ENCODE measurements at places on chromosomes 5 and 9.

DNA sequence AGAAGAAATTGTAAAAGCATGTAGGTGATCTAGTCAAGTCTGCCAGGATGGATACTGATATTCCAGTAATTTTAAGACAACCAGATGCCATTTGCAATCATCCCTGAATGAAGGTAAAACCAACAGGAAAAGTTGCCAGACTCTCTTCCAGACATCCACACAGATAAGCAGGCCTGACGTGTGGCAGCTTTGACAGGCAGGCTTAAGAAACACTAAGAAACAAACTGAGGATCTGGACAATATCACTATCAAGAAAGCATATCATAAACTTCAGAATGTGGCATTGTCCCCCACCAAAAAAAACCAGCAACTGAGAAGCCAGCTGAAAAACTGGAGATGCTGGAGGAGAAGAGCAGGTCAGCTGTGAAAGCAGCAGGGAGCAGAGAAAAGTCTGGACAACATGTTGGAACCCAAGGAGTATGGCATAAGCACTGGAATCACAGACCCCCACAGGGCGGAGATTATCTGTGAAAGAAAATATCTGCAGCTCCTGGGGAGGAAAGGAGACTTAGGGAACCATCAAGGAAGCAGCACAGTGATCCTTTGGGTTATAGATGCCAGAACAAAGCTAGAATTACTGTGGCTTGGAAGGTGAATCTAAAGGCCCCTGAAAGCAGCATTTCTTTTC is 307.0 kb downstream of the CWC27 start:
- no peak for DNase-seq

GRCh38 chr9:114317665-114318357 is 5.1 kb upstream of the ORM1 start:
- peak; percentile 57 for DNase-seq

DNA sequence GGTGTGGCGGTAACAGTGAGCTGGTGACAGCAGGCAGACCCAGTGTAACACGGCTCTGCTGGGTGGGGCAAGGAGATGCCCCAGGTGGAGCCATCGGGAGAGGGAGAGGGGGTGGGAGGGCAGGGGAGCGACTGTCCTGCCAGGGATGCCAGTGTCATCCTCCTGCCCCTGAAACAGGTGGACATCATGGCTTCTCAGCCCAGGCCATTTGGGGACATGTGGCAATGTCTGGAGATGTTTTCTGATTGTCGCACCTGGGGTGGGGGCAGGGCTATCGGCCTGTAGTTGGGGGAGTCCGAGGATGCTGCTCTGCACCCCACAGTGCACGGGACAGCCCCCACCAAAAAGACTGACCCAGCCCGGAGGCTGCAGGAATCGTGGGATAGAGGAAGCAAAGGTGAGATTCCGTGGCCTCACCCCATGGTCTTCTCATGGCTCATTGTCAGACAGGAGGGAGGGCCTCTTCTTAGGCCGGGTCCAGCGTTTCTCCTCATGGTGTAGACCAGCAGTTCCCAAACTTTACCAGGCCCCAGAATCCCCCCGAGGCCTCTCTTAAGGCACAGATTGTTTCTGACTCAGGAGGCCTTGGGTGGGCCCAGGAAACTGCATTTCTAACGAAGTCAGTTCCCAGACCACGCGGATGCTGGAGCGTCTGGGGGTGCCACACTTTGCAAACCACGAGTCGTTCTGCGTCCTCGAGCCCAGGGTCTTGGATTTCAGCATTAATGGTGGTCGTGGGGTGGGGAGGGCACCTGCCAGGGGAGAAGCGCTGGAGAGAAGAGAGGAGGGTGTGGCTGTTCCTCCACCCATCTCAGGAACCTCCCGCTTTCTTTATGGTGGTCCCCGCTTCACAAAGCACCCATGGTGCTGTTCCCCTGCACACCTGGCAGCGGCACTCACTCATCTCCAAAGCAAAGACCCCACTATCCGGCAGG is 11.0 kb downstream of the COL5A1 start:
- DNase-seq, result no peak

DNA sequence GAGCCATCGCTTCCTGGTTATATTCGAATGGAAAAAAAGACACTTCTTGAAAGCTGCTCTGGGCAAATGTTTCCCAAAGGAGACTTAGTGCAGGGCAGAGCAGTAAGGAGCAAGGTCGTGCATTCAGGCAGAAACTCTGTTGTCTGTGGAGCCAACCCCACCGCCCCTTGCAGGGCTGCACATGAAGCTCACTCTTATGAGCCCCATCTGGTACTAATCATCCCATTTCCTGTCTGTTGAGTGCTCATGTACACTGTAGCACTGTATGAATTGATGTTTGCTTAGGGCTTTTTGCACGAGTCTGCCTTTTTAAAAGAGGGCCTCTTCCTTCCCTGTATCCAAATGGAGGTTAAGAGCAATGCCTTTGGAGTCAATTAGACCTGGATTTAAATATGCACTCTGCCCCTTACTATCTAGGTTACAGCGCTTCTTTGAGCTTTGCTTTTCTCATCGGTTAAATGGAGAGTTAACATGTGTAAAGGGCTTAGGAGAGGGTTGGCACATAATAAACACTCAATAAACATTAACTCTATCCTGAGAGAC is 25.4 kb downstream of the HMHB1 start:
- DNase-seq, result peak; percentile 63

DNA sequence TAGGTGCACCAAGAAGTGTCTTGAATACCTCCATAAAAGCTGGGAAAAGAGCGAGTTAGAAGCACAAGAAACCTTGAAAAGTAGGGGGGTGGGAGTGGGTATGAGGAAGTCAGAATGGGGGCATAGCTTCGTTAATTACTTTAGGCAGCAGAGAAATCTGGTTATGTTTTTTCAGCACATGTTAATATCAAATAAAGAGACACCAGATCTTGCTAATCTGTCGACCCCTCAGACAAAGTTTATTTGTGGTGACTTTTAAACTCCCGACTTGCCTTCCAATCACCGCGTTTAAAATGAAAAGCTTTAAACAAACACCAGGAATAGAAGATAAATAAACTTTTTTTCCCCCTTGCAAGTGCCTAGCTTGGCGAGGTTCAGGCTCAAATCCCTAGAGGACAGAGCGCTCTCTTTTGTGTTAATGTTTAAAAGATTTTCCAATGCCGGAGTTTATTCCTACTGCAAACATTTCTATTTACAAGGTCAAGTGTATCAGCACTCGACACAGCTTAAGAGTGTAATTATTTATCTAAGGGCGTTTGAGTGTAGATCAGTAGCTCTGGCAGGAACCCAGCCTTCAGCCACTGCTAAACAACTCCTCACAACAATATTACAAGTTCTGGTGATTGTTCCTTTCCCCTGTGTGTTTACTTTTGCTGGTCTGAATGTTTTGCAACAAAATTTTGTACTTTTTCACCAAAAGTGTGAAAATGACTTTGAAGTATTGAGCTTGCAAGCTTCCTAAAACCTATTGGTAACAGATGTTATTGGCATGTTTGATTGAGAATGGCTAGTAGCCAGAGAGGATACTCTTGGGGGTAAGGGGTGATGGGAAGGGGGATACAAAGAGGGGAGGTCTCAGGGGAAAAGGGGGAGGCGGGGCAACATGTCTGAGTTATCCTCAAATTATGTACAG is 3.8 kb downstream of the GAS1 start:
- no peak for DNase-seq

DNA sequence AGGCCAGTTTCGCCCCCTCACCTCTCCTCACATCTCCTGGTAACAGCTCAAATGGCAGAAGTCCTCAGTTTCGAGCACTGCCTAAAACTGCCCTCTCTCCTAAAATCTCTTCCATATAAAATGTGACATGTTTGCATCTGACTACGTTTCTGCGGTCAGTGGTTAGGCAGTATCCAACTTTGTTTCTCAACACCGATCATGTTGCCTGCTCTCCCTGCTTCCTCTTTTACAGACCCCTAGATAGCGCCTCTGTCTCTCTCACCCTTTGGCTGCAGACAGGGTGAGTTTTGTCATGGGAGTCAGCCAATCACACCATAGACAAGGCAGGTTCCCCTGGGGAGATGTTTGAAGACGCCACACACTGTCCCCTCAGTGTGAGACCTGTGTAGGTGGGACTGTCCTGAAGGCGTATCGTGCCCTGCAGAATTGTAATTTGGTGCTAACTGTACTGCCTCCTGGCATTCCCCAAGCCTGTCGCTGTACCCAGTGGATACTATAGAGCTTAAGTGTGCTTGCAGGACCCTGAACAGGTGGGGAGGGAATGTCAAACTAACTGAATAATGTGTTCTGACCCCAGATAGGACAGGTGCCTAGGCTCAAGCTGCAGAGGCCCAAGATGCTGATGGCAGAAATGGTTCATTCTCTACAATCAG is 1.1 kb downstream of the HEXB start:
- no peak for DNase-seq

DNA sequence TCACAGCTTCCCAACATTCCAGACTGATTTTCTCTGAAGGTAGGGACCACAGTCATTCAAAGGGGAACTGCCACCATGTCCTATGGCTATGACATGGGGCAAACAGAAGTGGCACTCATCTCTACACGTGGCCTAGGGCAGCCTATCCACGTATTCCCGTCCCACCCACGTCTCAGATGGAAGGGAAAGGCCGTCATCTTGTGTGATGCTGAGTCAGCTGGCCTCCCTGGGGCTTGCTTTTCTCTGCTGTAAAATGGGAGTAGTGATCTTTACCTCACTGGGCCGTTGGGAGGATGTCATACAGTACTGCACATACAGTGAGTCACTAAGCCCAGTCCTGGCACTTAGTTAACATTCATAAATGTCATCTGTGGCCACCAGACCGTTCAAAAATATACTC is 72.3 kb downstream of the RAPGEF1 start:
- DNase-seq, result no peak

DNA sequence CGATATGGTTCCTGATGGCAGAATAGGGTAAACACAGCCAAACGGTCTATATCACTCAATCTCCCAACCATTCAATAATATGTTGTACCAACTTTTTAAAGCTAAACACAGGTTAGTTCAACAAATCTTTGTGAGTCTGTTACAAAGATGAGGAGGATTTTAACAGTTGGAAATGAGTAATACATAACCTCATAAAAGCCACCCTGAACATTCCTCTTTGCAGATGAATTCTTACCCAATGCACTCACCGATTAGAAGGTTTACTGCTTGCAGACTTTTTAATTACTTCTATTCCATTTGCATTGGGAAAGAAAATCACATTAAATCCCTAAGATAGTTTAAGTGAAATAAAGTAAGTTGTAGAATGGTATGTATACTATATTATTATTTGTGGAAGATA is 23.3 kb upstream of the TRMT10B start:
- DNase-seq, result peak; percentile 18

GRCh38 chr9:135486267-135487065 is 6.9 kb downstream of the PPP1R26 start:
- DNase-seq, result no peak

DNA sequence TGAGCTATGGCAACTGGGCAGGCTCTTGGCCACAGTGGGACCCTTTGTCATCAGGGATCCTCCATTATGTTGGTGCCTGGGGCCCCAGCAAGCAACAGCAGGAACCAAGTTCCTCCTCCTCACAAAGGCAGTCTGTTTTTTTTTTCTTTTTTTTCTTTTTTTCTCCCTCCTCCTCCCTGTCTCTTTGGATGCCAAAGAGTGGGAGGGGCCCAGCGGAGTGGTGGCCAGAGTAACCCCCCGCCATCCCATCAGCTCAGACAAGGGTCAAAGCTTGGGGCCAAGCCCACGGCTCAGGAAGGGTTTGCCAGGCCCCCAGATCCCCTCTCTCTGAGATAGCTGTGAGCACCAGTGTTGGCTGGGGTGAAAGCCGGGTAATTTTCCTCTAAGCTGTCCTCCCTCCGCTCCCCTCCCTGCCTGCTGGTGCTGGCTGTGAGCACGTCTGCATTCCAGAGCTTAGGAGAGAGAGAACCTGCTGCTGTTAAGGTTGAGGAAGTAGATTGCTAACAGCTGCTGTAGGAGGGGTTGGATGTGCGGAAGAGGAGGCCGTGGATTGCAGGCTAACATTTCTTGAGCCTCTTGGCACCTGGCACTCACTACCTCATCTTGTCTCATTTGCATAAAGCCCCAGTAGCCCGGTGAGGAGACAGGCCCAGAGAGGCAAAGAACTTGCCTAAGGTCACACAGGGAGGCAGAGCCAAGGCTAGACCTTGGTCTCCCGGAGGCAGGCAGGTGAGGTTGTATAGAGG is 21.2 kb downstream of the GSN start:
- DNase-seq, result no peak

DNA sequence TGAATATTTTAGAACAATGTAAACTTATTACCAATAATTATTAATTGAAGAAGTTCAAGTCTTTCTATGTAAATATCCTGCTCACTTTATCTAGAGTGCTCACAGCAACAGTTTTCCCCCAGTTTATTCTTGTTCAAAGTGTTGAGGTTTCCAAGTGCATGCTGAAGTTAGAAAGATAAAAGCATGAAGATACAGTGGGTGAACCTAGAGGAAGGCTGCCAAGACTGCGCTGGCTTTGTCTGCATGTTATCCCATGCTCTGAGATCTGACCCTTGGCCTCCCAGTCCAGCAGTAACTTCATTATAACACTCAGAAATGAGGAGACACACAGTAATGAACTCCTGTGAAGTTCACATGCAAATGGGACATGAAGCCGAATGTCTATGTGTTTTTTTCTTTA is 76.0 kb upstream of the PIP5K1B start:
- no peak for DNase-seq

- no peak for DNase-seq
Measured at GRCh38 chr5:5421149-5421960, 1.1 kb upstream of the ICE1 start.

- no peak for DNase-seq
Measured at GRCh38 chr5:39016587-39017275, 57.5 kb downstream of the RICTOR start.

GRCh38 chr9:126531035-126531571 is 82.6 kb upstream of the LMX1B start:
- no peak for DNase-seq

DNA sequence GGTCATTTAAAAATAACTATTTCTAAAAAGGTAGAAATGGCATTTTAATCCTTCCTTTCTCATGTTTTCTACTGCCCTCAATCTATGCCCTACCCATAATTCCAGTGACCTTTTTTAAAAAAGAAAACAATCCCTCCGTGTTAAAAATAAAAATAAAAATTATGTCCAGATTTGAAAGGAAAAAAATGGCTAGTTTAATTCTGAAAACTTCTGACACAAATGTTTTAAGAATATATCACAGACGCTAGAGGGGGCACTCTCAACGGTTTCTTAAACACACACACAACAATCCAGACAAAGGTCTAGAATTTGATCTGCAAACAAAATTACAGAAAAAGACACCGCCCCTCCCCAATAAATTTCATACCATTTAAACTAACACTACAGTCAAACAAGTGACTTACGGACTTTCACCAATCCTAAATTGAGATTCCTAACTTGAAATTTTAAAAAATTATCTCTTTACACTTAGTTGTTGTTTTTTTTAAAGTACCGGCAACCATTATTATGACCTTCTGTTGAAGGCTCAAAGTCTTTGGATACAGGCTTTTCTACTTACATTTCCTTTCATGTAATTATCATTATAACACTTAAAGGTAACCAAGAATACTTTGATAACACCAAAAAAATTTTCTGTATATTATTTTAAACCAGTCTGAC is 38.2 kb downstream of the CLINT1 start:
- no peak for DNase-seq

- no peak for DNase-seq
Measured at GRCh38 chr9:14650596-14650995, 42.6 kb downstream of the ZDHHC21 start.

Measured in GM04503 (cell line).